H54 (cell line): ENCODE measurements at places on chromosomes 16 and 17.

DNA sequence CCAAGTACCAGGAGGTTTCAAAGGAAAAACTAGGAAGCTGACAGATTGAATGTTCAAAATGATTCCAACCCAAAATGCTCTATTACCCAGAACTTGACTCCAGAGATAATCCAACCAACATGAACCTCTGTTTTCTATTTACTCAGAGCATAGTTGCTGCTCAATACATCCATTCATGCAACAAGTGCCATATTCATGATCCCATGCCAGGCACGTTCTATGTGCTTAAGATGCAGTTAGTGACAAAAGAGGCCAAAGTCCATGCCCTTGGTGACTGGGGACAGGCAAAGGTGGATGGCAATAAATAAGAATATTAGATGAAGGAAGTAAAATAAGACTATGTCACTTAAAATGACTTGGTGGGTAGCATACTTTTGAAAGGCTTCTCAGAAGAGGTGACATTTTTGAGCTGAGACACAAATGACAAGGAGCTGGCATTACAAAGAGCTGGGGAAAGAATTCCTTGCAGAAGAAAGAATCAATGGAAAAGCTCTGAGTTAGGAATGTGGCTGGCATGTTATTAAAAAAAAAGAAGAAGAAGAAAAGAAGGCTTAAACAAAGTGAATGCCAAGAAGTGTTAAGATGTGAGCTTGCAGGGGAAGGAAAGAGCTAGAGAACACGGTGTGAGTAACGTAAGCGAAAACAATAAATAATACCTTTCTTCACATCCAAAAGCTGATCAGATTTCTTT is 34.5 kb downstream of the TOX3 start:
- DNase-seq, result no peak

DNA sequence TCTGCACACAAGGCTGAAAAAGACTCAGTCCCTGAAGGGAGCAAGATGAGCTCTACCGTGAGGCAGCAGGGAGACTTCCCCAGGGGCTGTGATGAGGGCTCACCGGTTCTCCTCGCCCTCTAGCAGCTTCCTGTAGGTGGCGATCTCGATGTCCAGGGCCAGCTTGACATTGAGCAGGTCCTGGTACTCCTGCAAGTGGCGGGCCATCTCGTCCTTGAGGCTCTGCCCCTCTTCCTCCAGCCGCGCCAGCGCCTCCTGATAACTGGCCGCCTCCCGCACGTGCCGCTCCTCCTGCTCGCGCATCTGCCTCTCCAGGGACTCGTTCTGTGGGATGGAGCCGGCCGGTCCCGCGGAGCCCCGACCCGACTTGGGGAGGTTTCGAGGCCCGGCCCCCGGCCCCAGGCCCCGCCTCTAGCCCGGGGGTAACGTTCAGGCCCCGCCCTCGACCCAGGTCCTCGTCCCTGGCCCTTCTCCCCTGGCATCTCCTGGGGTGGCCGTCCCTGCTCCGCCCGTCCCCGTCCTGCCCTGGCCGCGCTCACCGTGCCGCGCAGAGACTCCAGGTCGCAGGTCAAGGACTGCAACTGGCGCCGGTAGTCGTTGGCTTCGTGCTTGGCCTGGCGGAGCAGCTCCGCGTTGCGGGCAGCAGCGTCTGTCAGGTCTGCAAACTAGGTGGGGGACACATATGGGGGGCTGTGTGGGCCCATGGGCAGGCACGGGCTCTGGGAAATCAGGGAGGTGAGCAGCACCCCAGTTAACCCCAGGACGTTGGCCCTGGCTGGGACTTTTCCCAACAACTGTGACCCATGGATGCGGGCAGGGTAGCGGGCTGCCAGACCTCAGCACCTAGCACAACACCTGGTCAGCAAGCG is 3.9 kb downstream of the GFAP start:
- peak; percentile 82 for DNase-seq

GRCh38 chr17:50262001-50262794 is 12.1 kb upstream of the TMEM92 start:
- DNase-seq, result no peak

DNA sequence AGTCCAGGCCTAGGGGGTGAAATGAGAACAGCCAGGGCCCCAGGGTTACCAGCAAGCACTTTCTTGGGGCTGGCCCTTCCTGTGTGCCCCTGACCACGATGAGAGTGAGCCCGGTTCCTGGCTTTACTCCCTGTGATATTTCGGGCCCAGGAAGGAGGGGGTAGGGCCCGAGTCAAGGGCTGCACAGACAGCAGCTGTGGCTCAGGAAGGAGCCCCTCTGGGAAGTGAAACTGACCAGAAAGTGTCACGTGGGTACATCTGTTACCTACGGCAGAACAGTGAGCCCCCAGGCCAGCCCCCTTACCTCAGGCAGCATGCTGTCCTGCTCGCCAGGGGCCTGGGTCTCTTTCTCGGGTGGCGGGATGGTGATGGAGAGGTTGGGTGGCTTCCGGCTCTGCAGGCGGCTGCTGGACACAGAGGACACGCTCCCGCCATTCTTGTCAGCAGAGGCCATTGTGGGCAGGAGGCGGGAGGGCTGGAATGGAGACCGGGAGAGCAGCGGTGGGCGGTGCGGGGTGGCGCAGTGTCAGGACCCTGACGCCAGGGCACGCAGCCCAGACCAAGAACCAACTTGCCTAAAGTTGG is 13.8 kb downstream of the AANAT start:
- DNase-seq, result no peak

GRCh38 chr17:71229070-71229469 is 891.8 kb upstream of the SOX9 start:
- DNase-seq, result no peak

DNA sequence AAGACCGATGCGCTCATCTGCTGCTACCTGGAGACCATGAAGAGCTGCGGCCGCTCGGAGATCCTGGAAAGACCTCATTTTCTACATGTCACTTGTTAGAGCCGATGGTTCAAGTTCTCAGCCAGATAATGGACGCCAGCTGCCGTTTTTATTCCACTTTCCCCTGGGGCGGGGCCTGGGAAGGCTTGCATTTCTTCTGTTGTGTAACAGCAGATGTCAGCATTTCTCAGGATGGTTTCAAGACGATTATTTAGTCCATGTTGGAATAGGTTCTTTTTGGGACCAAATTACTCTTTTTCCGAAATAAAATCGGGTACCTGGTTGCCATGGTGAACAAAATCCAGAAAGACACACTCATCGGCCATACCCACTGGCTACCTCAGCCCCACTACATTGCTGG is 1418.3 kb downstream of the CDH11 start:
- no peak for DNase-seq

DNA sequence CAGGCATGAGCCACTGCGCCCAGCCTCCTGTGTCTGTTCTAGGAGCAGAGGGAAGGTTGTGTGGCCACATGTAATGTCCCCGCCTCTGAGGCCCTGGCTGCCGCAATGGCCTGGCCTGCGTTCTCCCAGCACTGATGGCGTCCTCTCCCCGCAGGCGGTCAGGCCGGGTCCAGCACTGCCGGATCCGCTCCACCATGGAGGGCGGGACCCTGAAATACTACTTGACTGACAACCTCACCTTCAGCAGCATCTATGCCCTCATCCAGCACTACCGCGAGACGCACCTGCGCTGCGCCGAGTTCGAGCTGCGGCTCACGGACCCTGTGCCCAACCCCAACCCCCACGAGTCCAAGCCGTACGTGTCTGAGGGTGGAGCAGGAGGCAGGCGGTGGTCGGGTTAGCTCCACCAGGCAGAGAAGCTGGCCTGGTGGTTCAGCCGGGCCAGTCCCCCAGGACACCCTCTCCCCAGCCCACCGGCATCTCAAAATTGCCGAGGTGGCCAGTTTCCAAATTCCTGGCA is 100.8 kb downstream of the SDR42E1 start:
- DNase-seq, result no peak

- DNase-seq, result no peak
Observed at GRCh38 chr16:79560318-79560717, 40.2 kb downstream of the MAF start.

DNA sequence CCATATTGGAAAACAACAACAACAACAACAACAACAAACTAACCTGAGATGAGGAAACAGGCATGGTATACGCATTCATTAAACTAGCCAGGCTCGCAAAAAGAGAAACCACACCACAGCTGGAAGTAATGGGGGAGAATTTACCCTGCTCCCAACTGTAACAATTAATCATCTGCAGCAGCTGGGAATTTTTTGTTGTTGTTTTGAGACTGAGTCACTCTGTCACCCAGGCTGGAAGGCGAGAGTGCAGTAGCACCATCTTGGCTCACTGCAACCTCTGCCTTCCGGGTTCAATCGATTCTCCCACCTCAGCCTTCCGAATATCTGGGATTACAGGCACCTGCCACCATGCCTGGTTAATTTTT is 16.3 kb downstream of the PRPSAP1 start:
- DNase-seq, result peak; percentile 62

DNA sequence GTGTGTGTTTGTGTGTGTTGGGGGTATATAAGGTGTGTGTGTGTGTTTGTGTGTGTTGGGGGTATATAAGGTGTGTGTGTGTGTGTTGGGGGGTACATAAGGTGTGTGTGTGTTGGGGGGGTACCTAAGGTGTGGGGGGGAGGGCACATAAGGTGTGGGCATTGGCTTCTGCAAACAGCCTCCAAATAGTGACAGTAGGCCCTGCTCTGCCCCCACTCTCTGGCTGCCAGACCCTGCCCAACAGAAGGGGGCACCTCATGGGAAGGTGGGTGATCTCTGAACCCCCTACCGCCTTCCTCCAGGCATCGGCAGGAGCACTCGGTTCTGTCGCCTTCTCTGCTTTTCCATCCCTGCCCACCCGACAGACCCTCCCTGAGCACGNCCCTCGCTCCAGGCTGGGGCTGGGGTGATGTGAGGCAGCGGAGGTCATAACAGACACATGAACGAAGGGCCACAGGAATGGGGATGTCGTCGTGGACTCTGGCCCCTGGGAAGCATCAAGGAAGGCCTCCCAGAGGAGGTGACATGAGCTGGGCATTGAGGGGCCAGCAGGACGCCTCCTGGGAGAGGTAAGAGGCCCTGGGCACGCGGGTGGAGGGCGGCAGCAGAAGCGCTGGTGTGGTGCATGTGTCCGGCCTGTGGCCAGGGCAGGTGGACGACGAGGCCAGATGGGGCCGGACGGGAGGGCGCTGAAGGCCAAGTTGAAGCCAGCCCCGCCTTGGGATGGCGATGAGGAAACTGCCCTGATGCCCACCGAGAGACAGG is 136.6 kb upstream of the RPH3AL start:
- peak; percentile 52 for DNase-seq

DNA sequence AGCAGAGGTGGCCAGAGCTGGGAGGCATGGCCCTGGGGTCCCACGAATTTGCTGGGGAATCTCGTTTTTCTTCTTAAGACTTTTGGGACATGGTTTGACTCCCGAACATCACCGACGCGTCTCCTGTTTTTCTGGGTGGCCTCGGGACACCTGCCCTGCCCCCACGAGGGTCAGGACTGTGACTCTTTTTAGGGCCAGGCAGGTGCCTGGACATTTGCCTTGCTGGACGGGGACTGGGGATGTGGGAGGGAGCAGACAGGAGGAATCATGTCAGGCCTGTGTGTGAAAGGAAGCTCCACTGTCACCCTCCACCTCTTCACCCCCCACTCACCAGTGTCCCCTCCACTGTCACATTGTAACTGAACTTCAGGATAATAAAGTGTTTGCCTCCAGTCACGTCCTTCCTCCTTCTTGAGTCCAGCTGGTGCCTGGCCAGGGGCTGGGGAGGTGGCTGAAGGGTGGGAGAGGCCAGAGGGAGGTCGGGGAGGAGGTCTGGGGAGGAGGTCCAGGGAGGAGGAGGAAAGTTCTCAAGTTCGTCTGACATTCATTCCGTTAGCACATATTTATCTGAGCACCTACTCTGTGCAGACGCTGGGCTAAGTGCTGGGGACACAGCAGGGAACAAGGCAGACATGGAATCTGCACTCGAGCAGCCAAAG is 2.3 kb downstream of the CSF3 start:
- no peak for DNase-seq

GRCh38 chr17:78359321-78359996 is 418 bp downstream of the SOCS3 start:
- DNase-seq, result peak; percentile 49

- DNase-seq, result no peak
Observed at GRCh38 chr17:38852771-38853291, 690 bp downstream of the RPL23 start.

DNA sequence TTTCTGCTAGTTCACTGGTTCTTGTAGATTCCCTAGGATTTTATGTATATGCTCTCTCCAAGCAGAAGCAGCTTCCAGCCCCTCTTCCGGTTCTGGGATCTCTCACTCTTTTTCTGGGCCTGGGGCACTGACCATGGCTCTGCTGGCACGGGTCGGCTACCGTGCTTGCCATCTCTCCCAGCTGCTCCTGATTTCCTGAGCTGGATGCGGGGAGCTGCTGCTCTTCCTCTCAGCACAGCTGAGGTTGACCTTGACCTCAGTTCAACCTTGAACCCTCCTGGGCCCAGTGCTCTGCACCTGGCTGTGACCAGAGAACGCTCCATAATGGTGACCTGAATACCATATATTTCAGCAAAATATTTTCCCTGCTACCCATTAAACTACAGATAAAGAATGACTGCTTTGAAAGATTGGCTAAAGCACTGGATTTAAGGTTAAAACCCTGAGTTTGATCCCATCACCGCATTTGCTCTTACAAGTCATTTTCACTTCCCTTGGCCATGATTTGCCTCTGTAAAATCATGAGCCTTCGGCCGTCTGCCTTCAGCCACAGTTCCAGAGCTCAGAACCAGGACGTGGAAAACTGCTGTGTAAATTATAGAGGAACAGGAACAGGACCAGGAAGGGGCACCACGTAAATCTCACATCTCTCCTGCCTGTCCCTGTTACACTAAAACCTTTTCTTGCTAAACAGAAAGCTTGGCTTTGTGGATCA is 130.8 kb upstream of the CHMP6 start:
- DNase-seq, result no peak

DNA sequence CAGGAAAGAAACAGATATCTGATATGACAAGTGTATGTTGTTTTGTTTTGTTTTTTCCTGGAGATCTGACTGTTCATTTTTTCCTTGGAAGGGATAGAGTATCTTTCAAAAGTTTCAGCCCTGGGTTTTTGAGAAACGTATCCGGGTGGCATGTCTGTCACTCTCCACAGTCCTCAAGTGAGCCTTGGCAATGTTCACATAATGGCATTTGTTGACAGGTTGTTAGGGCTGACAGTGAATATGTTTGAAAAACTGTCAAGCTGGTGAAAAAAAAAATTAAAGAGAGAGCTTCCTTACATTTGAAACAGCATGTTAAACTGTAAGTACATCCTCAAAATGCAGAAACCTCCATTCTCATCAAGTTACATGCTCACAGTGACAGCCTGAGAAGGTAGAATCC is 113.0 kb upstream of the DYNLRB2 start:
- no peak for DNase-seq

DNA sequence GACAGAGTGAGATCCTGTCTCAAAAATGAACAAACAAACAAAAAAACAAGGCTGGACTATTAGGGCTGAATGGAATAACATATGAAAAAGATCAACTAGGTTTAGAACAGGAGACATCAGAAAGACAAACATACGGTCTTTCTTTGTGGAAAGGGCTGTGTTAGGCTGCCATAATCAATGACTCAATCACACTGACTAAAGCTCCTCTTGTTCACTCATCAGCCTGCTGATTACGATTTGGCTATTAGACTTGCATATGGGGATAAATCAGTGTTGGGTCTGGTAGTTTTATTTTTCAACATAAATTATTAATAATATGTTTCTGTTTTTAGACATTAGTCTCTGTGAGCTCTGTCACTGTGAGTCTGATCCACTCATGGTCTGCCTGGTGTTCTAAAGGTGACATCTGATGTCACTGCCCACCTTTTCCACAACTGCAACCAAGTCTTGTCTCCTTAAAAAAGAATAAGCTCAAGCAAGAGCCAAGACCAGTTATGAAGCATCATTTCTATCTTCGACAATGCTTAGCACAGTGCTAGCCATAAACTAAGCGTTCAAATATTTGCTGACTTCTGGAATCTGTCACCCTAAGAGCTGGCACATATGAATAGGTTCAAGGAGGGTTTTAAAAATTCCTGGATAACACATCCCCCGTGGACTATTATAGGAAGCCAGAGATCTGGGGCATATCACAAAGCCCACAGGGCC is 10.2 kb downstream of the CFAP20 start:
- DNase-seq, result no peak
